Natural killer cell treated with Interleukin-12 subunit alpha and Interleukin-12 subunit beta and Interleukin-15 and Interleukin-18, amount 100 ng/mL, for 72 hours (primary cell): ENCODE measurements at places on chromosomes 1 and 21. TPM values are rescaled to one million over a fixed set of nuclear protein-coding genes. Genes with fewer than 3 reads are reported as not detected.

Gene TDRD5
- total RNA-seq = not detected

Gene LCE3D
- total RNA-seq = not detected

Gene TNFAIP8L2
- 16.8 TPM for total RNA-seq

Gene MCOLN2
- 35.5 TPM for total RNA-seq

Gene MEX3A
- total RNA-seq = 0.07 TPM

Gene OR6N1
- not detected for total RNA-seq

Gene E2F2
- 10.7 TPM for total RNA-seq

Gene TSPAN1
- total RNA-seq = not detected

Gene FGR
- total RNA-seq = 14.2 TPM

Gene MYOG
- not detected for total RNA-seq

Gene OR14K1
- not detected for total RNA-seq

Gene WLS
- not detected for total RNA-seq

Gene UBE2U
- total RNA-seq = not detected

Gene PTTG1IP
- total RNA-seq = 69.4 TPM

Gene PADI2
- not detected for total RNA-seq

Gene HAO2
- total RNA-seq = not detected

Gene HCRTR1
- total RNA-seq = not detected

Gene OR2T2
- not detected for total RNA-seq

Gene SH3BGR
- total RNA-seq = not detected

Gene TESK2
- 4.0 TPM for total RNA-seq

Gene HSPA6
- 5.9 TPM for total RNA-seq

Gene PRKCZ
- total RNA-seq = 10.8 TPM

Gene RNU1-1
- total RNA-seq = 3,879 TPM

Gene FTCD
- total RNA-seq = not detected

Gene SPOCD1
- not detected for total RNA-seq

Gene SLC16A4
- total RNA-seq = 0.48 TPM

Gene RNU1-2
- 3,879 TPM for total RNA-seq

Gene C1QB
- not detected for total RNA-seq

Gene VPS26C
- total RNA-seq = 62.0 TPM

Gene COL24A1
- not detected for total RNA-seq

Gene UFC1
- 100 TPM for total RNA-seq

Gene DYNLT5
- not detected for total RNA-seq

Gene IVL
- not detected for total RNA-seq

Gene CRYAA
- total RNA-seq = not detected
